Right atrium auricular region (tissue), 2 donors: ENCODE measurements at places on chromosomes 4 and X. TPM values are rescaled to one million over a fixed set of nuclear protein-coding genes. Genes with fewer than 3 reads are reported as not detected.

SMIM31 gene
- total RNA-seq = not detected

NLRP2B gene
- not detected for total RNA-seq

SATL1 gene
- total RNA-seq = 0.16 TPM

CENPE gene
- total RNA-seq = 3.0 TPM

USP17L30 gene
- not detected for total RNA-seq

TENM3 gene
- total RNA-seq = 15.9 TPM

SHOX gene
- total RNA-seq = not detected

PAGE2 gene
- total RNA-seq = not detected

MAP7D2 gene
- total RNA-seq = 0.56 TPM

GLRA2 gene
- not detected for total RNA-seq

SRP72 gene
- total RNA-seq = 46.3 TPM

CFAP47 gene
- not detected for total RNA-seq

PSAPL1 gene
- 0.12 TPM for total RNA-seq

FRMPD4 gene
- 1.3 TPM for total RNA-seq

HSFX1 gene
- total RNA-seq = 1.8 TPM

PAGE4 gene
- total RNA-seq = not detected

FRG2 gene
- not detected for total RNA-seq

DRD5 gene
- 0.24 TPM for total RNA-seq

WAS gene
- 3.0 TPM for total RNA-seq

SPATA4 gene
- 0.28 TPM for total RNA-seq

NMU gene
- total RNA-seq = not detected

KIAA1210 gene
- total RNA-seq = not detected

CXCL11 gene
- total RNA-seq = not detected

PPP1R2C gene
- total RNA-seq = not detected

RRH gene
- total RNA-seq = not detected

PDE5A gene
- 14.7 TPM for total RNA-seq

FBXL5 gene
- total RNA-seq = 81.0 TPM

MGAT4D gene
- total RNA-seq = not detected

PRMT9 gene
- total RNA-seq = 5.2 TPM

SH2D1A gene
- 1.7 TPM for total RNA-seq

GPR143 gene
- total RNA-seq = 1.1 TPM

H2BW2 gene
- not detected for total RNA-seq

ARHGAP6 gene
- 5.1 TPM for total RNA-seq

ITGB1BP2 gene
- 172 TPM for total RNA-seq

YY2 gene
- 0.63 TPM for total RNA-seq

TCP11X2 gene
- total RNA-seq = not detected

TIMP1 gene
- 823 TPM for total RNA-seq

PJA1 gene
- total RNA-seq = 11.7 TPM

CYTL1 gene
- not detected for total RNA-seq

GPR82 gene
- not detected for total RNA-seq

SCML1 gene
- total RNA-seq = 5.5 TPM

BGN gene
- total RNA-seq = 141 TPM

PPP2R2C gene
- total RNA-seq = 4.6 TPM

MAGEA2 gene
- not detected for total RNA-seq
